CD4-positive, alpha-beta T cell treated with Interferon gamma for 1 hour (primary cell): ENCODE measurements at places on chromosomes 3 and 15.

DNA sequence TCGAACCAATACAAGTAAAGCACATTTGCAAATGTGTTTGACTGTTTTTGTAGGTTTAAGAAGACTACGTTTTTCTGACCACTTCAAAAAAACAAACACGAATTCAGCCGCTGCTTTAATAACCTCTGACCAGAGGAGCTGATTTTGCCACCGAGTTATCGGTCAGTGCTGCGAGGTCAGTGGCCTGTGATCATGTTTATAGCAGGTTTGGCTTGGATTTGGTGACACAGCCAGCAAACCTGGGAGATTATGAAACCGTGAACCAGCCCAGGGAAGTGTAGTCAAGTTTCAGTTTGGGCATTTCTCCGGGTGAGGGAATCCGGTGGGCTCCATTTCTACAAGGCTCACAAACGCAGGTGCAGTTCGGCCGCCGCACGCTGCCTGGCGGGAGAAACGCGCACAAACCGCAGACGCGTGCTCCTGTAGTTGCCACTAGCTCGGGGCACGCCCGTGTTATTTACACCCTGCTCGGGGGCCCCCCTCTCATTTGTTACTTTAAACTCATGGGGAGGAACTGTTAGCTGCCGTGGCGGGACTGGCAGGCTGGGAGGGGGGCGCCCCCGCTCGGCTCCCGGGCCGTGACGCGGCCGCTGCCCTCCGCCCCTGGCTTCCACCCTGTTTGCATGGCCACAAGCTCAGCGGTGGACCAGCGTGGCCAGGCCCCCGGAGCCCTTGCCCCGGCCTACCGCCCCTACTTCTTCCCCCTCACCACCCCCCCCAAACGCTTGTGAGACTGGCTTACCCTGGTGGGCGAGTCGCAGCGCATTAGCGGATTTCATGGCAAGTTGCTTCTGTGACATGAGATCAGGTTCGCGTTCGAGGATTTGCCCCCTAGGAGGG, 13.6 kb upstream of the ONECUT1 start:
- DNase-seq = no peak

DNA sequence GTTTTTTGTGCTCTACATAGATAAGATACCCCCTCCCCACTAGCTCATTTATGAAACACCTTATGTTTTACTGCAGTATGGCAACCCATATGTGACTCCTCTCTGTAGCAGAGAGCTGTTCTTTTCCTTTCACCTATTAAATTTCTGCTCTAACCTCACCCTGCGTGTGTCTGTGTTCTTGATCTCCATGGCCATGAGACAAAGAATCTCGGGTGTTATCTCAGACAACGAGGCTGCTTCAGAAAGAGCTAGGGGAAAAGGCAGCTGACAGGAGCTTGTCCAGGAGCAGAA, 18.0 kb downstream of the CCR8 start:
- DNase-seq = no peak

DNA sequence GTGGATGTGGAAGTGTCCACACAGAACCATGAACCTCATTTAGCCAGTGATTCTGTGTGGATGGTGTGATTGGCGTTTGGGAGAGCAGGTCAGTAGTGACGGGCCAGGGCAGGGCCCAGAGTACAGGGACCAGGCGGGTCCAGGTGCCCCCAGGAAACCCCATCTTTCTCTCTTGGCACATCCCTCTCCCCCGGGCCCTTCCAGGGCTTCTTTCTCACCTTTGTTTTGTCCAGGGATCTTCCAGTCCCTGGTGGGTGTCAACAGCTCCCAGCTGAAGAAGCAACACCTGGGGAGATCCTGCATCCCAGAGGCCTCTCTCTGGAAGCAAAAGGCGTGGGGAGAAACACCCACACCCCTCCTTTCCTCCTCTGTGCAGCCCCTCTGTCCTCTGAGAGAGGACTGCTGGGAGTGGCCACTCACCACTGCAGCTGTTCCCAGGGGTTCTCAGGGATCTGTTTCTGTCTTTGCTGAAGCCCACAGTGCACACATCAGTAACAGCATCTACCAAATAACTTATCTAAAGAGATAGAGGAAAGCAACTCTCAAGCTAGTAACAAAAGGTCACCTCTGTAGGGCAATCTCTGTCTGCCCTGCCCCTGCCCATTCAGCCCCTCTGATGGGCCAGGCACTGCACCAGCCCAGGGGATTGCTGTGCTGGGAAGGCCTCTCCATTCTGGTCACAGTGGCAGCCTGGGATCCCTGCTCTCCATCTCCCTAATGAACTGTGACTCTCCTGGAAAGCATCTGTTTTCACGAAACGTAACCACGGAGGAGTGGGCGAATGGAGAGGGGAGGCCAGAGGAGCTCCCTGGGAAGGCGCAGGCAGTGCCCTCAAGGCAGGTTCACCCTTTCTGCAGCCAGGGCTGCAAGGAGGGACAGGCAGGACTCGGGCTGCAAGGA, 98.3 kb upstream of the ALDH1A3 start:
- DNase-seq = no peak

DNA sequence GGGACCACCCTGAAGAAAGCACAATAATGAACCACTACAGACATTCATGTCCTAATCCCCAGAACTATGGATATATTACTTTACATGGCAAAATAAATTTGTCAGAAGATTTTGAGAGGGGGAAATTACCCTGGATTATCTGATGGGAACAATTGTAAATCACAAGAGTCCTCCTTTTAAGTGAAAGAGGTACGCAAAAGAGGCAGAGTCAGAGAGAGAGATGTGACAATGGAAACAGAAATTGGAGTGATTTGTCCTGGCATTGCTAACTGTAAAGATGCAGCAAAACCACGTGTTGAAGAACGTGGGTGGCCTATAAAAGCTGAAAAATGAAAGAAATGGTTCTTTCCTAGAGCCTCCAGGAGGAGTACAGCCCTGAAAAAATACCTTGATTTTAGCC, 1121.4 kb upstream of the ALCAM start:
- no peak for DNase-seq

GRCh38 chr3:197790033-197790432, 1.0 kb upstream of the LRCH3 start:
- no peak for DNase-seq

- no peak for DNase-seq
These were observed 432.0 kb downstream of the ZPLD1 start for GRCh38 chr3:102866845-102867244.

- DNase-seq = no peak
These were observed 12.1 kb upstream of the XRN1 start for GRCh38 chr3:142459929-142460328.

DNA sequence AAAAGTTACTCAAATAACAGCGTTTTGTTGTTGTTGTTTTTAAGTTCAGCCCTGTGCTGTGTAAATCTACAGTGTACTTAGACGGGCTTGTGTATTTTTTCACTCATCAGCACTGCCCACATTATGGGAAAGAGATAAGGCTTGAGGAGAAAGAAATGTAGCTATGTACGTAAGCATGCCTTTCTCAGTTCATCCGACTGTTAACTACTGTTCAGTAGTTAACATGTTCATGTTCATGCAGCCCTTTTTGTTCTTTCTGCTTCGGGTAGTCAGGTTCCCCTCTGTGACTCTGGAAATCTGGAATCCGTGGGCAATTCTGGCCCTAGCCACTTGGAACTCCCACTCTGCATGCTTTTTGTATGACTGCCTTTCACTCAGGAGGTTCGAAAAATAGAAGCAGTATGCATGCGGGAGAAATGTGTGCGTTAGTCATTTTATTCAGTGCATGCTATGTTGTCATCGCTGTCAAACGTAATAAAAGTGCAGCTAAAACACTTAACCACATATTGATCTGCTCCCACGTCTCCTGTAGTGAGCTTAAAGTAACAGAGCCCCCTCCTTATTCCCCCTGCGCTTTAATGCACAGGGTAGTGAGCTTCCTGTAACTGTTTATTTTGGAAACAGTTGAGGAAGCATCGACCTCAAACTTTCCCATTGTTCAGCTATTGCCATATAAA, 283.1 kb upstream of the NR2F2 start:
- DNase-seq = no peak

- DNase-seq = no peak
These were observed 4.2 kb upstream of the TMEM41A start for GRCh38 chr3:185502987-185503386.

DNA sequence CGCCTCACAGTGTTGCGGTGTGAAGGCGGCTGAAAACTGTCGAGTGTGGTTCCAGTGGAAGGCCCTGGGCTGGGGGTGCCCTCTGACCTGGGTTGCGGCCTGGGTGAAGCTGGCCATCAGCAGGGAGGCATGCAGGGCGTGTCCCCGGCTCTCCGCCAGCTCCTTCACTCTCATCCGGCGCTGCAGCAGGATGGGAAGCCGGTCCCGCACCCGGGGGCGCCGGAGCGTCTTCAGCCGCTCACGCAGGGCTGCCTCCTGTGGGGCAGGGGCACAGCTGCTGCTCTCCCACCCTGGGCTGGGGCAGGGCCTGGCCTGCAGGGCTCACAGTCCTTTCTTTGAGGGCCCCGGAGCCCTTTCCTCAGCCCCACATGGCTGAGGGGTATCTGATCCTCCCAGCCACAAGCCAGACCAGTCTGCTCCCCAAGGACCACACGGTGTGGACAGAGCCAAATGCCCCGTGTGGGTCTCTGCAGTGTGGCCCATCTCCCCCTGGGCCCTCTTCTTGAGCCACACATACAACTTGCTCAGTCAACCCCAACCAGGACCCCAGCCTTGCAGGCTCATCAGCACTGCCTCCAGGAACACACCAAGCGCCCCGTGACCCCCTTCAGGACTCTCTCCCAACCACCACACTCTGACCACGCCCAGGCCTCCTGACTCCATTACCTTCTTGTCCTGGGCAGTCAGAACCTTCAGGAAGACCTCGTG, 26.8 kb downstream of the SPTBN5 start:
- no peak for DNase-seq

- DNase-seq = no peak
These were observed 15.2 kb upstream of the MME start for GRCh38 chr3:155064920-155065319.

DNA sequence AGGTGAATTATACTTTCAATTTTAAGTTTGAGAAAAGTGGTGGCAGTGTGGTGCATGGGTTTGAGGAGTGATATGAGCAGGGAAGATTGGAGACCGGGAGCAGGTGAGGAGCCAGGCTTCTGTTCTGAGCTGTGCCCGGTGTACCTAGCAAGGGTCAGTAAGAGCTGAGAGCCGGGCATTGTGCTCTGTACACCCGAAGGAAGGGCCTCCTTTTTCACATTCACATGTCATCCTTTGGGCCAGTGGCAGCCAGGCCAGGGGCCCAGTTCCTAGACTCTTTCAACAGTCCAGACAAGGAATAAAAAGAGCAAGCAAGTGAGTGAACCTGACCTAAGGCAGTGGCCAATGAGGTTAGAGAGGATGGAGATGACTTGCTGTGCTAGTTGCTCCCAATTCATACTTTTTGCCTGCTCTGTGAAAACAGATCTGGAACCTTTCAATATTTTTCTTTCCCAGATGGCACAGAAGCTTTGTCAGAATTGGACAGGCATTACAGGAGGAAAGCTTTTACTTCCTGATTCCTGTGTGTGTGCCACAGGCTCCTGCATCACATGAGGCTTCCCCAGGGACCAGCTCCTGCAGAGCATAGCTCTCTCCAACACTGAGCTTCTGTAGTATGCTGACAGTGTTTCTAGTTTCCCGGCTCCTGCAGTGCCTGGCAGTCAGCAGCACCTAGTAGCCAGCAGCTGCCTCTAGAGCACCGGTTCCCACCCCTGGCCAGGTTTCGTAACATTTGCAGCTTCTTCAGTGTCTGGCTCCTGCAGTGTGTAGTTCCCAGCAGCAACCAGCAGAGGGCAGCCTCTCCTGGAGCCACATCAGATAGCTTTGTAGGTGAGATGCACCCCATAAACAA, 5.3 kb upstream of the TRA2B start:
- DNase-seq = peak; percentile 83

DNA sequence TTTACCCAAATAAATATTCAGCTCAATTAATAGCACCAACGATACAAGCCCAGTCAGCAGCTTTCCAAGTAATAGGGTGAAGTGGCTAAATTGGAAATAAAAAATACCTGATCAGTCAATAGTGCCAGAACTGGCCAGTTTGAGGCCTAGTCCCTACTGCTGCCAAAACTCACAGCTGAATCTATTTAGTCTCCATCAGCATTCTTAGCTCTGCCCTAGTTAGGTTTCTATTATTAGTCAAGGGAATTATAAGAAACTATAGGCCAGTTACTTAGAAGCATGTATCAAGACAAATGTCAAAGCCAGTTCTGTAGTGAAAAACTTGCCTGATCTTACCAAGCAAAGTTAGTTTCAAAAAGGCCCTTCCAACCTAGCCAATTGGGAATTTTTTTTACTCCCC, 146.2 kb upstream of the ZBTB20 start:
- DNase-seq = no peak

DNA sequence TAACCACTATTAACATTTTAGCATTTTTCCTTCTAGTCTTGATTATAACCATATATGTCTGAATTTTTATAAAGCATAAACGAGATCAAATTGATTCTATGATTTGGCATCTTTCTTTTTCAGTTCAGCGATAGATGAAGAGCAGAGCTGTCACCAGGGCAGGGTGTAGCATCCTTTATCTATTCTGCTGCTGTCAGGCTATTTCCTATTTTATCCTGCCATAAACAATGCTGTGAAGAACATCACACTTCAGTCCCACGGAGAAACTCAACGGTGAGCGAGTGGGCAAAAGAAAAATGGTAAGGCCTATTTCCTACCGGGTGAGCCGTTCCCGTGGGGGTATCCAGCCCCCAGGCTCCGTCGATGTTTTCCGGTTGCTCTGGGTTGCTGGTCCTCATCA, 15.5 kb downstream of the TMEM40 start:
- no peak for DNase-seq

DNA sequence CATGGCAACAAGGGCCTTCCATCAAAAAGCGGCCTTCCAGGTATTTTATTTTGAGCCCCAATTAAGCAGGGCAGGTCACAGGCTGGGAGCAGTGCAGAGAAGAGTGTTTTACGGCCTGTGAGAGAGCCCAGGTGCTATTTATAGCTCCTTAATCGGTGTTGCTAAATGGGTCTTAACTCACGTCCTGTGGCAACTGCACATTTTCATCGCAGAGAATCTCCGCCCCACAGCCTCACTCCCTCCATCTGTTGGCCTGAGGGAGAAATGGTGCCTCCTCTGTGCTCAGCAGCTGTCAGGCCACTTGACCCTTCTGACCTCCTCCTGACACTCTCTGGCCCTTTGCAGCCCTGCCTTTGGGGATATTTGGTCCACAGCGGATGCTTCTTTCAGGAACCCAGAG, 58.6 kb downstream of the SPSB4 start:
- no peak for DNase-seq

GRCh38 chr15:36156879-36157427, 422.5 kb upstream of the CDIN1 start:
- no peak for DNase-seq

- DNase-seq = no peak
These were observed 162.4 kb upstream of the CFAP20DC start for GRCh38 chr3:59212128-59212779.

DNA sequence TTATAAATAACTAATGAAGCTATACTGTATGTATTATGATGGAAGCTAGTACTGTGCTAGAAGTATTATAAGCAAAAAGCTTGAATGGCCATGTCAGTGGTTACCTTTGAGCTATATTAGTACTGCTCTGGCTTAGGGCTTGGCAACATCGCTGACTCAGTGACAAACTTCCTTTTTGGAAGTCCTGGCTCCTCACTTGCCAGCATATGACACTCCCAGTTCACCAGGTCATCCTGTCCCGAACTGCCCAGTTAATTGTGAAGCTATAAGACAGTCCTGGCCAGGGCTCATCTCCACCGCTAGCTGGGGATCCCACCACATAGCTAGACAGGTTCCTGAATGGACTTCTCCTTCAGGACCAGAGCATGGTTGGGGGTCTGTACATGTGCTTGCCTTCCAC, 31.9 kb downstream of the RAB8B start:
- DNase-seq = no peak

GRCh38 chr3:53890726-53891475, 758 bp downstream of the SELENOK start:
- peak; percentile 73 for DNase-seq

- DNase-seq = no peak
These were observed 1721.7 kb downstream of the OTOL1 start for GRCh38 chr3:163218336-163218735.

- no peak for DNase-seq
These were observed 102.5 kb downstream of the MYH15 start for GRCh38 chr3:108407886-108408285.
